ENCODE measurements at places on chromosomes 7 and 10. TPM values are rescaled to one million over a fixed set of nuclear protein-coding genes. Genes with fewer than 3 reads are reported as not detected.

Gene GAD2
- total RNA-seq, result 0.90 TPM

Gene TM9SF3
- total RNA-seq, result 157 TPM

Gene ERVW-1
- total RNA-seq, result not detected

Gene SPDYE6
- not detected for total RNA-seq

Gene ADAMTS14
- 1.1 TPM for total RNA-seq

Gene NRP1
- total RNA-seq, result 486 TPM

Gene HPSE2
- total RNA-seq, result not detected

Gene FOXI2
- not detected for total RNA-seq

Gene GPR26
- total RNA-seq, result 0.05 TPM

Gene FHIP2A
- total RNA-seq, result 50.1 TPM

DNA sequence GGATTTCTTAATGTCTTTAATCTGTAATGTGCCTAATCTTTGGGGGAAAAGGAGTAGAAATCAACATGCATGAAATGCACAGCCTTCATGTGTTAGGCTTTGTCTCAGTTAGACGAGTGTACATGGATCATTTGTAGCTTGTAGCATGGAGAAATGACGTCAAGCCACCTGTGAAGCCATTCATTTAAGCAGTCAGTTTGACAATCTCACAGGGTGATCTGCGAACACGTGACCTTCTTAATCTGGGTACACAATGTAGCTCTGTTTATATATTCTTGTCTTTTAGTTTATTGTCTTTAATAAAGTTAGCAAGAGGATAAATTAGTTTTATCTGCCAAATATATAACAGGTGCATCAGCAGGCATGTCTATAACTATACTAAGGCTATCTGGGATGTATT lies 351.9 kb upstream of the LRGUK start:
- no peak for DNase-seq

GRCh38 chr10:110355922-110356627 lies 51.4 kb upstream of the SMNDC1 start:
- no peak for DNase-seq

GRCh38 chr7:149460493-149461277 lies at the start of gene ZNF777:
ZNF777 (minus strand) TSS chr7:149461062; CDS start chr7:149456022, 5,040 bp downstream.
- peak; percentile 71 for DNase-seq

DNA sequence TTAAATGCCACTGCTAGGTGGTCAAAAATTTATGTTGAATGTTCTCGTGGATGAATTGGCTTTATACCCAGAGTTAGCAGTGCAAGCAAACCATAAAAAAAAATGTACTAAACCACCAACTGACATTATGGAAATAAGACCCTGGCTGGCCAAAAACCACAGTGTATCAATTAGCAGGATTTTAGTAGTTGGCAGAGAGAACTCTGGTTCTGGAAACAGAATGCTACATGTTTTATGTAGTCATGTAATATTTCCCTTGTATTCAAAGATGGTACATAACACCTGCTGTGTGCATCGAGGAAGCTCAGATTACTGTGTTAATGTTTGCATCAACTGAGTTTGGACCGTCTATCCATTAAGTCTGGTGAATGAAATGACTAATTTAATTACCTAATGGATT lies 618.5 kb downstream of the CCSER2 start:
- no peak for DNase-seq

DNA sequence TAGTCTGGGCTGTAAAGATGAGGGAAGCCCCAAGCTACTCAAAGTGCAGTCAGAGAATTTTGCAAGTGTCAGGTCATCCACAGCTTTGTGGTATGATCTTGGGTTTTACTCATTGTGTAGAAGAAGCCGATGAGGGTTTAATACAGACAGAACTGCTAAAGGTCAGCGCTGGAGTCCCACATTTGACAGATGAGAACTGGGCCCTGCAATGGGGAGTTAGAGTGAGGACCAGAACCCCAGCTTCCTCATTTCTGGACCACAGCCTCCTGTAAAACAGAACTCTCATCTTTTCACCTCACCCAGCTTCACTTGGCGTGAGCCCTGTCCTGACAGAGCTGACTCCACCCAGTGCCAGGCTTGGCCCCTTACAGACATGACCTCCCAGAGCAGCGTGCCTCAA lies 20.1 kb downstream of the LRRC20 start:
- no peak for DNase-seq

DNA sequence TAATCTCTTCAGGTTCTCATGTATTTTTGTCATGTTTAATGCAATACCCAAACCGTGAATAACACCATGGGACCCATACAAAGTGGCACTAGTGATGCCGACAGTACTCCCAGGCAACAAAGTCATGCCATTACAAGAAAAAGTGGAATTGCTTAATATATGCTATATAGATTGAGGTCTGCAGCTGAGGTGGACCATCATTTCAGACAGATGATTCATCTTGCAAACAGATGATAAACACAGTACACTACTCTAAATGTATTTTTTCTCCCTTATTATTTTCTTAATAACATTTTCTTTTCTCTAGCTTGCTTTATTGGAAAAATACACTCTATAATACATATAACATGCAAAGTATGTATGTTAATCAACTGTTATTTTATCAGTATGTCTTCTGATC lies 14.6 kb upstream of the PCDH15 start:
- no peak for DNase-seq

DNA sequence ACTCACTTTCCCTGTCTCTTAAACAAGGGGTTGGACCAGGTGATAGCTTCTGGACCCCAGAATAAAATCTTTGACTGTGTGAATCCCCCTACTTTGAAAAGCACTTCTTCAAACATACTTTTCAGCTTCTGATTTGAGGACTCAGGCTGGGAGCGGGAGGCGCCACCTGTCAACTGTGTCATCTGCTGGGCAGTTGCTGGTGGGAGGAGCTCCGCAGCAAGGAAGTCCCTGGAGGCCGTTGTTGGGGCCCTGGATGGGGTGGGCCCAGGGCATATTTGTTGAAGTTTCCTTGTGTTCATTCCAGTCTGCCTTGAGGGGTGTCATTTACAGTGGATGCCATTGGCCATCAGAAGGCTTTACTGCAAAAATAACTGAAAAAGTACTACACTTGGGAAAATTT lies 197.7 kb downstream of the CCDC3 start:
- no peak for DNase-seq

- no peak for DNase-seq
Measured at GRCh38 chr7:139643951-139644585, 120.6 kb downstream of the CLEC2L start.

DNA sequence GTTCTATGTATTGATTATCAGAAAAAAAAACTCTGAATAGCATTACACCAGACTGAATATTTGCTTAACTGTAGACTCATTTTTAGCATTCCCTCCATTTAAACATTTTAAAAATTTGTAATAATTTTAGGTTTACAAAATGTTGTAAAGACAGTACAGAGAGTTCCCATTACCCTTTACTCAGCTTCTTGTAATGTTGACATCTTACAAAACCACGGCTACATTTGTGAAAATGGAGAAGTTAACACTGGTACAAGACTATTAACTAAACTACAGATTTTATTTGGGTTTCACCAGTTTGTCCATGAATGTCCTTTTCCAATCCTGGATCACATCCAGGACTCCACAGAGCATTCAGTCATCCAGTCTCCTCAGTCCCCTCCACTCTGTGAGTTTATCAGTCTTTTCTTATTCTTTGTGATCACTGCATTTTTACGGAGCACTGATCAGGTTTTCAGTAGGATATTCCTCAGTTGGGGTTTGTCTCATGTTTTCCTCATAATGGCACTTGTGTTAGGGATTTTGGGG lies 130.0 kb upstream of the EEPD1 start:
- no peak for DNase-seq

- no peak for DNase-seq
Measured at GRCh38 chr10:131626274-131626673, 274.5 kb upstream of the PPP2R2D start.

- no peak for DNase-seq
Measured at GRCh38 chr10:89710753-89711152, 9.4 kb downstream of the KIF20B start.

- peak; percentile 18 for DNase-seq
Measured at GRCh38 chr10:127679642-127680255, 57.2 kb upstream of the FOXI2 start.

DNA sequence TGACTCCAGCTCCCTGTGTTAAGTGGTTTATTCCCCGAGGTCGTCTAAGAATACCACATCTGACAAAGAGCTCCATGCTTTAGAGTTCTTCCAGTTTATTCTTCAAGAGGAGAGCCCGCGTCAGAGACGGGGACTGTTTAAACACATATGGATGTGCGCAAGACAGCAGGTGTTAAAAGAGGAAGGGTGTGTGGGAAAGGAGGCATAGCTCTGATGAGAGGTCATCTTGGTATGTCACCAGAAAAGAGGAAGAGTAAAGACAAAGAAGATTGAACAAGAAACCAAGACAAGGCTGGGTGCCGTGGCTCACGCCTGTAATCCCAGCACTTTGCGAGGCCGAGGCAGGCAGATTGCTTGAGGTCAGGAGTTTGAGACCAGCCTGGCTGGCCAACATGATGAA lies 258.7 kb downstream of the CCDC3 start:
- no peak for DNase-seq

GRCh38 chr7:506921-507622 lies 12.6 kb downstream of the PDGFA start:
- no peak for DNase-seq

DNA sequence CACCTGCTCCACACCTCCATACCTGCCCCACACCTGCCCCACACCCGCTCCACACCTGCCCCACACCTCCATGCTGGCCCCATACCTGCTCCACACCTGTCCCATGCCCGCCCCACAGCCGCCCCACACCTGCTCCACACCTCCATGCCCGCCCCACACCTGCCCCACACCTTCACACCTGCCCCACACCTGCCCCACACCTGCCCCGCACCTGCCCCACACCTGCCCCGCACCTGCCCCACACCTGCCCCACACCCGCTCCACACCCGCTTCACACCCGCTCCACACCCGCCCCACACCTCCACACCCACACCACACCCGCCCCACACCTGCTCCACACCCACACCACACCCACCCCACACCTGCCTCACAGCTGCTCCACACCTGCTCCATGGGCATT lies 53.0 kb downstream of the PARP12 start:
- DNase-seq, result no peak

DNA sequence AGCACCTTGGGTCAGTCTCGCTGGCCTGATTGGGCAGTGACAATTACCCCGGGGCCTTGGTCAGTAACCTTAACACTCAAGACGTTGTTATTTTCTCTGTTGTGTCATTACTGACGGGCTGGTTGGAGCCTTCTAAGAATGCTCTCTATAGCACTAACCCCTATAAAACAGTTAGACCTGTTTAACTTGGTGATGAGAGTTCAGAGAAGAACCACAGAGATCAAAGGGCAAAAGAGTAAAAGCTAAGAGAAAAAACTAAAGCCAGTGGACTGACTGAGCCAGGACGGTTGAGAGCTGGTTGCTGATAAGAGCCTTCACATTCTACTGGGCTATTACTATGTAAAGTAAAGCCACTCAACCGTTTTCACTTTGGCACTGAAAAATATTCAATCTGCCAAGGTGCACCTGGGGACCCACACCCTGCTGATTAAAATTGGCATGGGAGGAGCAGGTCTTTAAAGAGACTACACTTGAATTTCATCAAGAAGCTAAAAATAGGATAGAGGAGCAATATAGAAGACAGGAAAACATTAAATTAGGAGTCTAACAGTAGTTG lies 13.6 kb upstream of the ITGB1 start:
- DNase-seq, result no peak

DNA sequence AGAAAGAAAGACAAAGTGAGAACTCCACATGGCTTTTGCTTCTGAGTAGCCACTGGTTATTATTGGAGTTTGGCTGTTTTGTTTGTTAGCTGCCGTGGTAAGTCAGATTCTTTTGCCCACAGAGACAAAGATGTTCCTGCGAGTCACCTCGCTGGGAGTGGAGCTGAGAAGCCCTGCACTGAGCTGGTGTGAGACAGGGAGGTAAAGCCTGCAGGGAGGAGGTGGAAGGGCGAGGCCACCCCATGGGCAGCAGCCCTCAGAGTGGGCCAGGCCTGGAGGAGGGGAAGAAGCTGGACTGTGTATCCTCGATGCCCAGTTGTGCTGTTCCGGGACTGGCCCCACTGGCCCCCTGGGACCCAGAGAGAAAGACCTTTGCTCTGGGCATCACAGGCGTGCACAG lies 14.3 kb upstream of the NOM1 start:
- no peak for DNase-seq

DNA sequence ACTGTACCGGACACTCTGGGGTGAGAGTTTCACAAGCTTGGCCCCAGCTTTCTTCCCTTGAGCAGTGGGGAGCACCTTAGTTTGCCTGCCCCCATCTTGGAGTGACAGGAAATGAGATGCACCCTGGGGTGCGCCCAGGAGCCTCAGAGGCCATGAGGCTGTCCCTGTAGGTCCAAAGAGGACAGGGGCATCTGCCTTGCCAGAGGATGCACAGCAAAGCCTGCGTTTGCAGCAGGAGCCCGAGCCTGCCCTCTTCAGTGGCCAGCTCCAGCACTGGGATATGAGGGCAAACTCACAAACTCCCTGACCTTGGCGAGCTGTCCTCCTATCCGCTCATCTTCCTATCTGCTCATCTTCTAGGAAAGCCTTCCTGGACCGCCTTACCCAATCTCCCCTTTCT lies 79.5 kb downstream of the PROSER2 start:
- no peak for DNase-seq

DNA sequence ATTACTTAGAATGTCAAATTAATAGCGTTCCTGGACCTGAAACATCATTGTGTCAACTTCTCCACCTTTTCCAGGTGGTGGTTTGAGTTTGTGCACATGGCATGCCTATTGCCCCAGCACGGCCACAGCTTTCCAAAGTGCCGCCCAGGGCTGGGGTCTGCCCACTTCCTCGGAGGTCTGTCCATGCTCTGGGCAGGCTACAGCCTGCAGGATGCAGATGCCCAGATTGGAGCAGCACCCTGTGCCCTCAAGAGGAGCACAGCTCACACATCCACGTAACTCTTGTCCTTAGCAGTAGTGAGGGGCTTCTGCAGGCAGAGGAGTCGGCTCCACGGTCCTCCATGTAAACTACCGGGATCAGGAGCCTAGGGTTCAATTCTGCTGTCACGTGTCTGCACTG lies 238.6 kb downstream of the EBF3 start:
- DNase-seq, result no peak

DNA sequence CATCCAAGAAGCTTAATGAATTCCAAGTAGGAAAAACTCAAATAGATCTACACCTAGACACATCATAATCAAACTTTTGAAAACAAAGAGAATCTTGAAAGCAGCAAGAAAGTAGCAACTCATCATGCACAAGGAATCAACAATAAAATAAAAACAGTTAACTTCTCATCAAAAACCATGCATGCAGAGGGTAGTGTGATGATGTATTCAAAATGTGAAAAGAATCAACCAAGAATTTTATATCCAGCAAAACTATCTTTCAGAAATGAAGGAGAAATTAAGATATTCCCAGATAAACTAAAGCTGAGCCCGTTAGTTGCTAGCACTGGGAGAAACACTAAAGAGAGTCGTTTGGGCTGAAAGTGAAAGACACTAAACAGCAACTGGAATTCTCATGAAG lies 4.3 kb upstream of the PARP12 start:
- no peak for DNase-seq

- peak; percentile 31 for DNase-seq
Measured at GRCh38 chr10:116183733-116184511, 89.1 kb downstream of the GFRA1 start.

- no peak for DNase-seq
Measured at GRCh38 chr7:154591544-154591943, 411.4 kb downstream of the PAXIP1 start.

GRCh38 chr7:142711746-142712616 lies 37.3 kb upstream of the PRSS1 start:
- no peak for DNase-seq

GRCh38 chr7:9523579-9523978 lies 1090.2 kb downstream of the NXPH1 start:
- DNase-seq, result no peak

All from endothelial cell (in vitro differentiated cells).